ENCODE measurements at places on chromosomes 16 and 17.

- no peak for DNase-seq
These were observed at the start of gene SRCIN1 for GRCh38 chr17:38605841-38606645. TSS of gene SRCIN1 (minus strand) at chr17:38605952. CDS start at chr17:38605705, 247 bp downstream.

DNA sequence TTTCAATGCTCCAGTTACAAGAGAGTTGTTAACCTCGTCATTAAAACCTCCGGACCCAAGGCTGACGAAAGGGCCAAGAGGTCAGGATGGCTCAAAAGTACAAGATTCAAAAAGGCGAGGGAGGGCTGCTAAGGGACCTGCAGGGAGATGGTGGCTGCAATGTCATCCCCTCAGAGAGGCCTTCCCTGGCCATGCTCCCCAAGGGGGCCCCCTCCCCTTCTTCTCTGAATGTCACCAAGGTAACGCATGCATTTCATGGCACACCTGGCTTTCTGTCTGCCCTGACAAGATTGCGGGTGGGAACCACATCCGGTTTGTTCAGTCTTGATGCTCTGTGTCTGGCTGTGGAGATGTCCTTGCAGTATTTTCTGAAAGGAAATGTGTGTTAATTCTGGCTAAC, 89.9 kb downstream of the C16orf78 start:
- DNase-seq, result no peak

GRCh38 chr16:15605839-15606517, 37.0 kb downstream of the MARF1 start:
- DNase-seq, result no peak

DNA sequence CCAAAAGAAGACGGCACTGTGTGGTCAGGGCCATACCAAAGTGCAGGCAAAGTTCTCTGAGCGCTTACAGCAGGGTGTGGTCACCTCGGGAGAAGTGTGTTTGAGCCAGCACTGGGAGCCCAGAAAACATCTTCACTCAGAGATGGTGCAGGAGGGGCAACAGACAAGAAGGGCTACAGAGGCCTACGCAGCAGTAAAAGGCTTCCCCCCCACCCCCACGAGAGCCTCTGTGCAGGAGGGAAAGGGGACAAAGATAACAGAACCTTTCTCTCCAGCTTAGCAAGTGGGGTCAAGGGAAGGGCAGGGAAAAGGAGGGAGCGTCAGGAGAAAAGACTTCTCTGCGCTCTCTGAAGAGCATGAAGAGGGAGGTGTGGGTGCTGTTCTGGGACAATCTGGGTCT, 2.8 kb downstream of the VAT1 start:
- DNase-seq, result no peak

DNA sequence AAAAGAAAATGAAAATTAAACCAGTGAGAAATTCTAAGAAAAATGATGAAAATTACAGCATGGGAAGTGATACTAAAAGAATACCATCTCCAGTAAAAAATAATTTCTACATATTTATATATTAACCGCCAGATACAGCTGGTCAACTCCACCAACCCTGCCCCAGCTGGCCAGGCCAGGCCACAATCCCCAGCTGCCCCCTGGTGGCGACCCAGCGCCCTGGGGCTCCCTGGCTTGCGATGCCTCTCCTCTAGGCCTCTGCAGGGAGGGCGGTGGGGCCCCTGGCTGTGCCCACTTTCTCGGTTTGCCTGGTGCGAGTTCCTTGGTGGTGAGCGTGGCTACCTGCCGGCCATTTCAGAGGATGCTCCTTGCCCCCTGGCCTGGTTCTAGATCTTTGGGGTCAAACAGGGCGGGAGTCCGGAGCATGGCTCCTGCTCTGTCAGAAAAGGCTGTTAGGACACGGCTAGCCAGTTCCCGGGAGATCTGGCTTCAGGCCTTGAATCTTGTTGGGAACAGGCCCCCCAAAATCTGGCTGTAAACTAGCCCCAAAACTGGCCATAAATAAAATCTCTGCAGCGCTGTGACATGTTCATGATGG, 14.5 kb downstream of the GLIS2 start:
- no peak for DNase-seq

- DNase-seq, result no peak
These were observed 29.7 kb upstream of the NXPH3 start for GRCh38 chr17:49545806-49546545.

DNA sequence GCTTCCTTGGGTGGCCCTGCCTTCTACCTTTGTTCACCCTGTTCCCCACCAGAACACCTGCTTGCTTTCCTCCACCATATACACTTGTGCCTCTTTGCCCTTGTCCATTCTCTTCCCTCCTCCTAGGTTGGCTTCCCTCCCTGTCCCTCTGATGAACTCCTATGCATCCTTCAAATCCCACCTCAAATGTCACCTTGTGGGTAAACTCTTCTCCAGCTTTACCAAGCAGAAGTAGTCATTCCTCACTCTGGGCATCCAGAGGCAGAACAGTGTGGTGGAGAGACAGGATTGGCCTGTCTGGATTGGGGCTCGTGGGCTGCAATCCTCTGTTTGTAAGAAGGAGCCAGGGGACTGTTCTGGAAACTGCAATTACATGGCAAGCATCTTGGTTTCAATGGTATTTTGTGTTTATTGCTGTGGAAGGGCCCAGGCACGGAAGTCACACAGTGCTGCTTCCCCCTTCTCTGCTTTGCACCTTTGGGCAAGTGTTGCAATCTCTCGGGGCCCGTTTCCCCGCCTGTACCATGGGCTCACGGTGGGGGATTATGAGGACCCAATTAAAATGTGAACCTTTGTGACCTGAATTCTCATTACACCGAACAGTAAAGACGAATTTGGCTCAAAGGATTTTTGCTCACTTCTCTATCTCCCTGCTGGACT, 21.9 kb upstream of the NXPH3 start:
- no peak for DNase-seq

- no peak for DNase-seq
These were observed 1.1 kb upstream of the THRA start for GRCh38 chr17:40061609-40062038.

DNA sequence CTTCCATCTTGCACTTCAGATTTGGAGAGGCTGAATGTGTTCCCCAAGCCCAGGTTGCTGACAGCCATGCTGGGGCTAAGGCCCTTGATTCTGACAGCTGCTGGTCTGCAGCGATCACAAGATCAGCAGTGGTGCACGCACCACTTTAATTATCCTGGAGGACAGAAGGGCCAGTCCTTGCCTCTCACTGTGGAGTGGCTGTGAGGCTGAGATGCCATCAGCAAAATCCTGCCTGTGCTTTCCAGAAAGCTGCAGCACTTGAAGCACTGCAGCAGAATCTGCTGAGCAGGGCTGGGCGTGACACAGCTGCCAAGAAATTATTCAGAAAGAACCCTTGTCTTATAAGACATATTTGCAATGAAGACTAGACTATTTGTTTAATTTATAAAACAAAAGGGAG, 37.1 kb downstream of the NUP93 start:
- DNase-seq, result no peak

GRCh38 chr17:8091033-8091687, 3.6 kb upstream of the ALOX12B start:
- no peak for DNase-seq

All from cerebellar nuclear complex (tissue), 1 donor.